Activated CD4-positive, alpha-beta T cell treated with anti-CD3 and anti-CD28 coated beads for 24 hours (primary cell): ENCODE measurements at places on chromosomes 16 and 17.
A peak's percentile ranks its signal among the peaks of the same experiment; 100 is the strongest.

DNA sequence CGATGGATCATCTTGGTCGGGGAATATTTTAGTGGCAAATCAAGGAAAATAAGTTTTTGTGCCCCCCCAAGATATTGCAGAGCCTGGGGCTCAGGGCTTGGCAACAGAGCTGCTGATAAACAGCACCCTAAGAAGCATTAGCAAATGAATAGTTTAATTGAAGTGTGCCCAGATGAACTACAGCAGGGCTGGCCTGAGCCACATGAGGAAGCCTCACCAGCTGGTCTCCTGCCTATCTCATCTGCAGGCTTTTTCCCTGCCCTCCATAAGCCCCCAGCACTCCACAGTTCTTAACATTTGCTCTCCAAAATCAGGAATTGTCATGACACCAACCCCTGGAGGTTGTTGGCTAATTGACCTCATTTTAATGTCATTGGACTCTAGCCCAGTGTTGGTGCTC, 480.2 kb downstream of the HS3ST3B1 start:
- DNase-seq = no peak

- DNase-seq = no peak
Measured at GRCh38 chr17:77644181-77645071, 314.1 kb upstream of the TNRC6C start.

GRCh38 chr17:66230922-66231591, 1.8 kb upstream of the APOH start:
- DNase-seq = no peak

DNA sequence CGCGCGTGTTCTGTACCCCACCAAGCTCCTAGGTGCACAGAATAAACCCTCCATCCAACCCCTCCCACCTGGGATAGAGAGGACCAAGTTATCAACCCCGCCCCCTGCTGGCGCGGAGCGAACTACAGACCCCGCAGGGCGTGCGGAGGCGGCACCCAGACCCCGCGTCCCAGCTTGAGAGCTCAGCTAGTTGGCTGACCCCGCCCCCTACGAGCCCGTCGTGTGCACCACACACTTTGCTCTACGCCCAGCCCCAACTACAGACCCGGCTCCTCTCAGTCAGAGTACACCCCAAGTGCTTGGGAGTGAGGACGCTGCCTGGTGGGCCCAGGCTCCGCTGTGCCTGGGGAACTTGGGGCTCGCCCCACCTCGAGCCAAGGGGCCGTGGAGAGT, 1.5 kb downstream of the GRIN2A start:
- DNase-seq = no peak

- no peak for DNase-seq
Measured at GRCh38 chr16:86618431-86619238, 40.3 kb downstream of the FOXL1 start.

GRCh38 chr16:1870365-1871082, 1.4 kb downstream of the MEIOB start:
- DNase-seq = no peak

DNA sequence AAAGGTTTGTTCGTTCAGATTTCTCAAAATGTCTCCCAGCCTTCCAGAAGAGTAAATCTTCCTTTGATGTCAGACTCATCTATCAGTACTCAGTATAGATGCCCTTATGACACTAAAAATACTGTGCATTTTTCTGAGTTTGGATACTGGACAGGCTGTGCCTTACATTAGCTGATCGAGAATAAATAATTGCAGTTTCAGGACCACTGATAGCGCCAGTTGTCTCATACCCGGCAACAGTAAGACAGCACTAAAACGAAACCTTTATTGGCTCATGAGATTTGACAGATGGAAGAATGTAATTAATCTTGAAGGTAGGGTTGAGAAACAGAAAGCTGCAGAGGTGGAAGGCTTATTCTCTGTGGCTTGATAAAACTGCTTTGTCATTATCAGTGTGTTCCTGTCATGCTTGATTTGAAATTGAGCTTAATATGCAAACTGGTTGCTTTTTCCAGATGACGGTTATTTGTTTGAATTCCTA, 1.2 kb downstream of the ATP6V0A1 start:
- no peak for DNase-seq

DNA sequence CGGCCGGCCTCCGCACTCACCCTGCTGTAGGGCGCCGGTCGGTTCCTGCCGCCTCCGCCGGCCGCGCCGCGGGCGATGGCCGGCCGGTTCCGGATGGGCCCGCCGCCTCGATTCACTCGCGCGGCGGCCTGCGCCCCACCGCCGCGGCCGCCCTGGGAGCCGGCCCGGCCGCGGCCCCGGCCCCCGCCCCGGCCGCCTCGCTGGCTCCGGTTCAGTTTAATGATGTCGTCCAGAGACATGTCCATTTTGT, 158 bp downstream of the ALYREF start:
- DNase-seq = no peak

GRCh38 chr17:48472411-48473281, 42.6 kb upstream of the SKAP1 start:
- DNase-seq = no peak

DNA sequence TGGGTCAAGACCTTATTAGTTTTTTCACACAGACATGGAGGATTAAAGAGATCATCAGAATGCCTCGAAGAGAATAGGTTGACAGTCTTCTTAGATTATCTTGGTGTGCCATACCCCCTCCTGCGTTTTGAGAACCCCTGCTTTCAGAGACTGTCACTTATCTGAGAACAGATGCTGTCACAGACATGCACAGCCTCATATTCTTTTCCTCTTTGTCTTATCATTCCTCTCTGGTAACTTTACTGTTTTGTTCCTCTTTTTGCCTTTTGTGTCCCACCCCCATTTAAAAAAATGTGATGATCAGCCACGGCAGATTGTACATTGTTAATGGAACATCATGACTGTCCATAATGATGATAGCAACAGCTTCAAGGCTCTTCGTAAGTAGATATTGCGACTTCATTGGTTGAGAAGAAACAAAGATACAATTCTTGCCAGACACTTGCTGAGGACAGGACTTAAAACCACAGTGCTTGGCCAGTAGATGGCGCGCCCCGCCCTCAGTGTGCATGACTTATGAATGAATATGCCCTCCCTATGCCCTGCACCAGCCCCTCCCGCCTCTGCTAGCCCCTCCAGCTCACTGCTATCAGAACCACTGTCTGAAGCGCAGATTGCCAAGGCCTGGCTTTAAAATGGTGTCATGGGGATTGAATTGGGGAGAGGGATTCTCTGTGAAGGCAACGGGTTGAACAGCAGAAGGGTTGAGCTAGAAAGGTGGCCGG, 2.6 kb upstream of the PITPNC1 start:
- peak; percentile 82 for DNase-seq

GRCh38 chr17:76199469-76199868, 40.8 kb downstream of the RNF157 start:
- DNase-seq = no peak

DNA sequence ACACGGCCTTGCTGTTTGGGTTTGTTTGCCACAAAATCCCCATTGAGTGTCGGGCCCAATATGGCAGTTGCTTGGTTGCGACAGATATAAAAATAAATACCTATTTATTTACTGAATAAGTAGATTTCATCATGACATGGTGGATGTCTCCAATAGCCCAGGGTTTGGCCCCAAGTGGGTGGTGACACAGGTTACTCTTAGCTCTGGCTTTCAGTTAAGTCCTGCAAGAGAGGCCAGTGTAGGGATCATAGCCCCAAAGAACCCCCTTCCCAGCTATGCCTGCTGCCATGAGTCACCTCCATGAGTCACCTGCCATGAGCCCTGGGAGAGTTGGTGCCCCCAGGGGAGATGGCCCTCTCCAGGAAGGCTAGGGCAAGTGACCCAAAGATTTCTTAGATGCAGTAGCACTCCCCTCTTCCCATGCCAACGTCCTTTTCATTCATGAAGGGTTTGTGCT, 78.7 kb upstream of the LGALS9 start:
- DNase-seq = no peak

DNA sequence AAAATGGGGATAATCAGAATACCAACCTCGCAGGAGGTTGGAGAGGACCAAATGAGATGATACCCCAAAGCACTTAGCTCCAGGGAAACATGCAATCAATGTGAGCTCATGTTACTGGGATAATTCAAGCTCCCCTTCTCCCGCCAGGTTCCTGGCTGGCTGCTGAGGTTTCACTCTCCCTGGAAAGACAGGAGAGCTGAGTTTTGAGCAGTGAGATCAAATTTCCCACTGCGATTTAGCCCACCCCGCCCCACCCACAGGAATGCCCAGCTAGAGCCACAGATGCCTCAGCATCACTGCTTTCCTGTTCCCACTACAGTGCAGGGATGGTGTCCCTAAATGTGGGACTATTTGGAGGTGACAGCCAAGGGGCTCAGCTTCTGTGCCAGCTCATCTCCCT, 56.7 kb downstream of the ZNF423 start:
- no peak for DNase-seq

DNA sequence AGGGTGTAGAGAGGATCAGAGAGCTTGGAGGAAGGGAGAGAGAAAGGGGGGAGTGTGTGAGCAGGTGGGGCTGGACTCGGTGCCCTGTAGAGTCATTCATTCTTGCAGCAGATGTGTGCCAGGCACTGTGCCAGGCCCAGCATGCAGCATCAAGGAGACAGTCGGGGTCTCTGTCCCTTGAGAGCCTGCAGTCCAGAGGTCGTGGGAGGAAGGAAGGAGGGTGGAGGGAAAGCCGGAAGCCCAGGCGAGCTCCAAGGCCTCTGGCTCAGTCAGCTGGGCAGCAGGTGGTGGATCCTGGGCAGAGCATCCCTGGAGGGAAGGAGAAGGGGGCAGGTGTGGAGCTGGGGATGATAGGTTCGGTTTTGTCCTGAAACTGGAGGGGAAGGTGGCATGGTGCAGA, 27.5 kb downstream of the EPN2 start:
- no peak for DNase-seq

DNA sequence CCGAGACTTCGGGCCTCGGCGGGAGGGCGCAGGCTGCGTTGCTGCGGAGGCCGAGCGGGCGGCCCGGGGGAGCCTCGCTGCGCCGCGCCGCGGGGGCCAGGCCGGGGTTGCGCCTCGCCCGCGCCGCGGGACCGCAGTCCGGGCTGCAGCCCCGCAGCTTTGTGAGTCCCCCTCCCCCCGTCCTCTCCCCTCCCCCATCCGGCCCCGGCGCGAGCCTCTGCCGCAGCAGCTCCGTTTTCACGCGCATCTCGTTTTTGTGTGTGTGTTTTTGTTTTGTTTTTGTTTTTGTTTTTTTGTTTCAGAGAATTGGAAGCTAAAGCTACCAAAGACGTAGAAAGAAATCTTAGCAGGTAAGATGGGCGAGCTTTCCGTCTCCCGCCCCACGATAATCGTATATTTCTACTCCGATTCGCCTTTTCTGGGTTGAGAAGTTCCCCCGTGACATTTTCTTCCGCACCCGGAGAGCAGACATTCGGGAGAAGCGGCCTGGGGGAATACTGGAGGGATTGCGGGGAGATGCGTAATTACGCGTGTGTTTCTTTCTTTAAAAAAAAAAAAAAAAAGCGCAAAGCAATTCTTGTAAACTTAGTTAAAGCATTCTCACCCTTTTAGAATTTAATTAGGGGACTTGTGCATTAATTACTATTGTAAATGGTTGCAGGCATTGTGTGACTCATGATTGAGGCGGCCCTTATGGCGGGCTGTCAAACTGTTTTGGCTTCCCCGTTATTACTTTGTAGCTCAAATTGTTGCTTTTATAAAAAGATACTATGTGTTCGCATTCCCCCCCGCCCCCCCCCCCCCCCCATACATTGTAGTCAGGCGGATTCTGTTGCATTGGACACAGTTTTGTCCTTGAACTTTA, 732 bp downstream of the TNRC6A start:
- DNase-seq = peak; percentile 14

DNA sequence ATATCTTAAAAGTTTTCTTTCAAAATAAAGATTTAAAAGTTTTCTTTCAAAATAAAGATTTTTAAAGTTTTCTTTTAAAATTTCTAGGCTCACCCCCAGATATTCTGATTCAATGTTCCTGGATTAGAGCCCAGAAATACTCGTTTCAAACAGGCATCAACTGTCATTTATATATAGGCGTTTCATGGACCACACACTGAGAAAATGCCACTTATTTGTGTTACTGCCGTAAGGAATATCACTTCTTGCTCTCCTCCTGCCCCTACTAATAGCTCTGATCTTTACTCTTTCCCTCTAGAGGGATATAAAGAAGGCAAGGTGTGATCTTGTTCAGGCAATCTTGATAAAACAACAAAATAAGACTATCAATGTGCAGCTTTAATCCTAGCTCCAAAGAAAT, 1324.1 kb downstream of the CDH8 start:
- no peak for DNase-seq

GRCh38 chr16:11743308-11744074, 834 bp upstream of the TXNDC11 start:
- DNase-seq = peak; percentile 15

DNA sequence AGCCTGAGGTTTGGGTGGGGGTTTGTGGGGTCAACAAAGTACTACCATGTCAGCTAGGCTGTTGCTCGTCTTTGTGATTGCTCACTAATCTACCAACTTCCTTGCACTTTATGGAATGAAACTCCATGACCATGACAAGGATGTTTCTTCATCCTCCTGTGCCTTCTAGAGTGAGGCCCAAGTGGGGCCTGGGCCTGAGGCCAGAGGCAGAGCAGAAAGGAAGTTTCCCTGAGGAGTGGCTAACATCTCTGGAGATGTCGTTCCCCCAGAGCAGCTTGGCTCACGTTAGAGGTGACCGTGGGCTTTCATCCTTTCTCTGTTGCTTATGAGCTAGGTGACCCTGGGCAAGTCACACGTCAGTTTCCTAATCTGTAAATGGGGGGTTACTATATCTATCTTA, 41.0 kb upstream of the IRX3 start:
- DNase-seq = no peak

DNA sequence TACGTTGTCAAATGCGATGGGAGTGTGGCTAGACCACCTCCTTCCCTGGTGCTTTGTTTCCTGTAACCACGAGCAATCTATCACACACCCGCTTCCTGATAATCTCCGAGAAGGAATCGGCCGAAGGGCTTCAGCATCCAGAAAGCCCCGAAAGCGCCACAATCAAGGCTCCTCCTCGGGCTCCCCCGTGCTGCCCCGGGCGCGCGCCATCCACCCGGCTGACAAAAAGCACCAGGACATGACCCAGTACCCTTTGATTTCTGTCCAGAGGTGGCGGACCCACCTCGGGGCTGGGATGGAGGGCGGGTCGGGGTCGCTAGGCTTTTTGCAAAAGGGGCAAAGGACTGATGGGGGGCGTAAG, 743 bp upstream of the ARMC7 start:
- no peak for DNase-seq

DNA sequence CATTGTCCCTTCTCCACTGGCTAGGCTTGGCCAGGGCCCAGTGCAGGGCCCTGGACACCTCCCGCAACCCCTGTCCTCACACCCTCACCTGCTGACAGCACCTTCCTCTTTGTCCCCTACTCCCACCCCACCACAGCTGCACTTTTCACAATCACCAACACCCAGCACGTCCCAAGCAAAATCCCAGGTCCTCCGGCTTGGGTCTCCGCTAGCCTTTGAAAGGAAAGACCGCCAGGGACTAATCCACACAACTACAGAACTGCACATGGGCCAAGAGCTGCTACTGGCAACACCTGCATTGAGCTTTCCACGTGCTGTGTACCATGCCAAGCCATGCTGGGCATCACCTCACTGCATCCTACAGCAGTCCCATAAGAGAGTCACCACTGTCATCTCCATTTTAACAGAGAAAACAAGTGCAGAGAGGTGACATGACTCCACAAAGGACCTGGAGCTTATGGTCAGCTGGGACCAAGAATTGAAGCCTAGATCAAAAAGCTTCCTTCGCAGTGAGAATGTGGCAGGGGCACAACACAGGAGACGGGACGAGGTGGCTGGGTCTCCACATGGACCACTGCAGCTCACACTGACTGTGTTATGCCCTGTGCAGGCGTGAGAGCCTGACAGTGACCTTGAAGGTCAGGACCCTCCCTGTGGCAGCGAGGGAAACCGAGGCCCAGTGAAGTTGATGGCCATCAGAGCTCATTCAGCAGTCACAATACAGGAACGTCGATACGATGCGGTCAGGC, 22.5 kb downstream of the FBXO31 start:
- no peak for DNase-seq
